Type B pancreatic cell (in vitro differentiated cells): ENCODE measurements at places on chromosomes 13 and 19.
A peak's percentile ranks its signal among the peaks of the same experiment; 100 is the strongest.

- DNase-seq = no peak
Measured at GRCh38 chr13:85194482-85194881, 604.7 kb downstream of the SLITRK6 start.

DNA sequence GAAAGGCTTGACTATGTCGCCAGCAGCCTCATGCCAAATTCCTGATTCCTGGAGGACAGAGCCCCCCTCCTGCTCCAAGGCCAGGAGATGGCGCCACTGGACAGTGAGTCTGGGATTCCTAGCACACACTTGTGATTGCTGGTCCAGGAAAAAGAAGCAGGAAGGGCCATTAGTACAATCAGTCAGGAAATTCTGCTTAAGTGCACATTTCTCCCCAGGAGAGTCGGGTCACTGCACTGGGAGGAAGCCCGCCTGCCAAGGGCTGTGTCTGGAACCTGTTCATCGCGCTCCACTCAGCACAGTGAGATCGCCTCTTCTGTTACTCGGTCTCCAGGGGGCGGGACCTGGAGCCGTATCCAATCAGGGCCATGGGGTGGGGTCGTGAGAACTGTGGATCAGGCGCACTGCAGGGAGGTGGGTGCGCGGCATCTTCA is 65.1 kb downstream of the ZNF823 start:
- no peak for DNase-seq

DNA sequence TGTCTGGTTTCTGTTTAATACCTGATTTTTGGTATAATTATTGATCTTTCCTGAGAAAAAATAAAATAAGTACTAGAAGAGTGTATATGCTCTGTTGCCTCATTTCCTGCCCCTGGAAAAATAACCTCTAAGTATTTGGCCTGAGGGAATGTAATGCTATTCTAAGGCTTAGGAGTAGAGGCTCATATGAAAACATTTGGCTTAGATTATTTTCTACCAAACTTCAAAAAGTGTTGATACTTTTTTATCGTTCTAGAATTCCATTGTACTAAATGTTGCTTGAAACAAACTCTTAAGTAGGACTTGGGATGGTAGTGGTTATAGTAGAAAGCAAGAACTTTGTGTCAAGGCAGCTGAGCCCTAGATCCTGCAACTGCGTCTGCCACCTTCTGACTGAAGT is 57.8 kb downstream of the COG3 start:
- DNase-seq = no peak

- peak; percentile 100 for DNase-seq
Measured at GRCh38 chr19:2269244-2270156, 12.5 kb downstream of the PEAK3 start.
